ENCODE measurements at places on chromosomes 11 and 22. TPM values are rescaled to one million over a fixed set of nuclear protein-coding genes. Genes with fewer than 3 reads are reported as not detected.
A peak's percentile ranks its signal among the peaks of the same experiment; 100 is the strongest.

GRCh38 chr22:41836551-41836950 lies 3.6 kb downstream of the SREBF2 start:
- peaks cover 11% of the 10 kb centered on the region for H3K36me3 ChIP-seq
- no peak overlapping the region for H3K27ac ChIP-seq
- DNase-seq, result no peak
- H3K4me1 ChIP-seq, result peaks cover 48% of the 10 kb centered on the region

- H3K27ac ChIP-seq, result no peak overlapping the region
- no peak overlapping the region for H3K4me3 ChIP-seq
- DNase-seq, result no peak
- no peaks in the 10 kb centered on the region for H3K27me3 ChIP-seq
- no peaks in the 10 kb centered on the region for H3K36me3 ChIP-seq
- H3K4me1 ChIP-seq, result no peaks in the 10 kb centered on the region
These were observed 44.5 kb downstream of the SLCO2B1 start for GRCh38 chr11:75195167-75195962.

DNA sequence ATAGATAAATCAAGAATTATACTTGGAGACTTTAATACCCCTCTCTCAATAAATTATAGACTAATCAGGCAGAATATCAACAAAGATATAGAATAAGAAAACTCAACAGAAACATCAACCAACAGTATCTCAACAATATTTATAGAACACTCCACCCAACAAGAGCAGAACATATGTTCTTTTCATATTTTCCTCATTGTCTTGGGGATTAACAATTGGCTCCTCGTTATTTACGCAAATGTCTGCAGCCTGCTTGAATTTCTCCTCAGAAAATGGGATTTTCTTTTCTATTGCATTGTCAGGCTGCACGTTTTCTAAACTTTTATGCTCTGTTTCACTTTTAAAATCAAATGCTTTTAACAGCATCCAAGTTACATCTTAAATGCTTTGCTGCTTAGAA lies 37.0 kb upstream of the FBLN1 start:
- H3K27me3 ChIP-seq, result no peaks in the 10 kb centered on the region
- H3K4me3 ChIP-seq, result no peak overlapping the region
- H3K36me3 ChIP-seq, result no peaks in the 10 kb centered on the region
- no peak overlapping the region for H3K27ac ChIP-seq

GRCh38 chr11:17388609-17389210 lies at the start of gene KCNJ11:
Gene KCNJ11, minus strand, starts transcription at chr11:17388659. Its CDS starts 568 bp downstream, at chr11:17388091.
- H3K4me3 ChIP-seq, result peak within 1 kb of the TSS; percentile 54
- peaks cover 5% of the 10 kb centered on the region for H3K4me1 ChIP-seq
- H3K27me3 ChIP-seq, result no peaks in the 10 kb centered on the region
- H3K36me3 ChIP-seq, result no peaks in the 10 kb centered on the region

DNA sequence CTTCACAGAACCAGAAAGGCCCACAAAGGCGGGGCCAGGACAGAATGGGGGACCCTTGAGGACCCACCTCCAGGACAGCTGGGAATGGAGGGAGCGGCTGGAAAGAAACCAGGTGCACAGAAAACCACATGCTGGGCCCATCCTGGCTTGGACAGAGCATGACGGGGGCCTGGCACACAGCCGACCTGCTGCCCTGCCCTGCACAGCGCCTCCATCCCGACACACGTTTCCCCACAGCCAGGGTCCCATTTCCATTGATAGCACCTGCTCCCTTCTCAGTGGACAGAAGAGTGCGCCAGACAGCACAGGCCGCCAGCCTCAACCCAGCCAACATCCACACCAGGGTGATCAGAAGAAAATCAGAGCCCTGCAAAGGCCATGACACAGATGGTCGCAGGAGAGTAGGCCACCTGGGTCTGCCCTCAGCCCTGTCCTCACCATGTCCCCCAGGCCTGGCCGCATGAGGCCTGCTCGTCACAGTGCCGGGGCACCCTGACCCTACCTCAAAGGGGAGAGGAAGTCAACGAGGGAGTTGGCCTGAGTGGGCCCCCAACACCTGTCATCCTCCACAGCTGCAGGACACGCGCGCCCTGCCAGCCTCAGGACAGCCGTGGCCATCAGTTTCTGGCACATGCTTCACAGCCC lies 28.1 kb downstream of the BRD1 start:
- no peak overlapping the region for H3K4me3 ChIP-seq
- H3K27ac ChIP-seq, result no peak overlapping the region
- peaks cover 58% of the 10 kb centered on the region for H3K36me3 ChIP-seq
- peaks cover 17% of the 10 kb centered on the region for H3K4me1 ChIP-seq
- no peak for DNase-seq
- no peaks in the 10 kb centered on the region for H3K27me3 ChIP-seq

DNA sequence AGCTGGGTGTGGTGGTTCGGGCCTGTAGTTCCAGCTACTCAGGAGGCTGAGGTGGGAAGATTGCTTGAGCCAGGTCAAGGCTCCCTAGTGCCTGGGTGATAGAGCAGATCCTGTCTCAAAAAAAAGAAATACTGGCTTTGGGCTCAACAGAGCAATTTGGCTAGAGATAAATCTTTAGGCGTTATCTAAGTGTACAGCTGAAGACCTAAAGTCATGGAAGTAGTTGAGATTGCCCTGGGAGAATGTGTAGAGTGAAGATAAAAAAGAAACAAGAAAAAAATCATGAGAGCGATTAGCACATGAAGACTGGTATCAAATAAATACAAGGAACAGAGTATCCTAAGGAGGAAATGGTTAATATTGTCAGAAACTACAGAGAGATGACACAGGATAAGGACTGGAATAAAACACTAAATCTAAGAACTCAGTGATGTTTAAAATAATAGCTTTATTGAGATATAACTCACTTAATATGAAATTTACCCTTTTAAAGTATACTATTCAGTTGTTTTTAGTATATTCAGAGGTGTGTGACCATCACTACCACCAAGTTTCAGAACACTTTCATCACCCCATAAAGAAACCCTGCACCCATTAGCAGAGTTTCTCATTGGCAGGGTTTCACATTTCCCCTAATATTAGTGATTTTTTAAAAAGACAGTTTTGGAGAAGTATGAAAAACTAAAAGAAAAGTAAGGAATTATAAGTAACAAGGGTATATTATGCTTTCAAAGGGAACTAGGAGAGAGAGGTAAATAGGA lies 20.7 kb downstream of the PIK3C2A start:
- H3K4me1 ChIP-seq, result no peaks in the 10 kb centered on the region
- no peak overlapping the region for H3K4me3 ChIP-seq
- DNase-seq, result no peak
- H3K36me3 ChIP-seq, result no peaks in the 10 kb centered on the region
- H3K27me3 ChIP-seq, result no peaks in the 10 kb centered on the region

- no peak overlapping the region for H3K4me3 ChIP-seq
- no peaks in the 10 kb centered on the region for H3K36me3 ChIP-seq
- no peaks in the 10 kb centered on the region for H3K4me1 ChIP-seq
- no peak overlapping the region for H3K27ac ChIP-seq
These were observed 10.9 kb upstream of the SOX6 start for GRCh38 chr11:16367252-16367651.

DNA sequence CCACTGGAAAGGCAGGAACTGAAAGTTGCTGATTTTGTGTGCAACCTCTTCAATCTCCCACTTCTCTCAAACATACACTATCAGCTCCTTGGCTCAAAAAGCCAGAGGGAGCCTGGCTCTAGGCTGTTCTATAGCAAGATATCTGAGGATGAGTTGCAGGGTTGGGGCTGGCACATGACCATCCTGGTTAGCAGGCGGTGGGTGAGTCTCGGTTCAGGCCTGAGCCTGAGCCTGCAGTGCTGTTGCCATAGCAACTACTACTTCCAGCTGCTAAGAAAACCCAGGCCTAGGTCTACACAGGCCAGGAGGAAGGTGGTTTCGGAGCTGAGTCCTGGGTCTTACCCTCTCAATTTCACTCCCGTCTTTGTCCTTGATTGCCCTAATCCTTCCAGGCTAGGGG lies 39.0 kb downstream of the CWC15 start:
- H3K27me3 ChIP-seq, result no peaks in the 10 kb centered on the region
- no peak for DNase-seq
- no peaks in the 10 kb centered on the region for H3K36me3 ChIP-seq
- no peak overlapping the region for H3K27ac ChIP-seq
- no peak overlapping the region for H3K4me3 ChIP-seq

DNA sequence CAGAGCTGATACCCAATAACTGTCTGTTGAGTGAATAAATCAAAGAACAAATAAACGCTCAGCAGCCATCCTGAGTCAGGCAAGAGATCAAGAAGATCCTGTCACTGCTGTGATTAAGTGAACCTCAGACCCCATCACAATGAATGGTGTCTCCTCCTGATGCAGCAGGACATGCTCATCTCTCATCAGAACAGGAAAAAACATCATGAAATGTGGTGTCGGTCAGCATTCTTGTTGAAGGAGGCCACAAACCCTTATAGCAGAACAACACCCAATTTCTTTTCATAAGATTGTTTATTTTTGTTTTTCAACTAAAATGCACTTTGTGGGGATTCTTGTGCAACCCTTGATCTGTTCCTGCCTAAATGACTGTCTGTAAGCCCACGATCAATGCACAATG lies 60.3 kb downstream of the SYTL2 start:
- H3K27me3 ChIP-seq, result no peaks in the 10 kb centered on the region
- H3K4me3 ChIP-seq, result no peak overlapping the region
- H3K27ac ChIP-seq, result no peak overlapping the region
- no peaks in the 10 kb centered on the region for H3K36me3 ChIP-seq

- no peak for DNase-seq
- H3K27ac ChIP-seq, result no peak overlapping the region
- peaks cover 23% of the 10 kb centered on the region for H3K36me3 ChIP-seq
- H3K4me1 ChIP-seq, result peaks cover 28% of the 10 kb centered on the region
- no peak overlapping the region for H3K4me3 ChIP-seq
- H3K27me3 ChIP-seq, result no peaks in the 10 kb centered on the region
These were observed 552 bp downstream of the CNIH2 start for GRCh38 chr11:66278363-66279091.

DNA sequence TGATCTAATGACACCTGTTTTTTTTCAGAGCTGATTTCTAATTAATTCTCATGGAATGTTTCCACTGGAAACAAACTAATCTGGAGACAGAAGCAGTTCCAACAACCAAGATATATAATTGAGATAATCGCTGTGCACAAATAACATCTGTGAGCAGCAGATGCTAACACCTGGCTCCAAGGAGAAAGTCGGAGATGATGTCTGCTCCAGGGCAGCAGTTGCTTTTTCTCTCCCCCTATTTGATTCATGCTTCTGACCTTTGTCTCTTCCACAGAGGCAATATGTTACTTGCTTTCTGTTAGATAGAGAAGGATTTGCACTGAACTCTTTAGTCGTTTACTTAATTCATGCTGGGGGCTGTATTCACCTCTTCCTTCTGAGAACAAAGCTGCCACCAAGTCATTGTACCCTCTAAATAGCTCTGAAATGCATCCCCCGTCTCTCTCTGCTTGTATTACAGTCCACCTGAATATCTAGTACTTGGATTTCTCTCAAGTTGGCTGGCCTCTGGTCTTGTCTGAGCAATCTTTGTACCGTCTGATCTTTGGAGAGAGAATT lies 187.4 kb downstream of the MYO18B start:
- no peak for DNase-seq
- no peaks in the 10 kb centered on the region for H3K4me1 ChIP-seq
- no peak overlapping the region for H3K4me3 ChIP-seq
- no peaks in the 10 kb centered on the region for H3K27me3 ChIP-seq
- no peaks in the 10 kb centered on the region for H3K36me3 ChIP-seq

DNA sequence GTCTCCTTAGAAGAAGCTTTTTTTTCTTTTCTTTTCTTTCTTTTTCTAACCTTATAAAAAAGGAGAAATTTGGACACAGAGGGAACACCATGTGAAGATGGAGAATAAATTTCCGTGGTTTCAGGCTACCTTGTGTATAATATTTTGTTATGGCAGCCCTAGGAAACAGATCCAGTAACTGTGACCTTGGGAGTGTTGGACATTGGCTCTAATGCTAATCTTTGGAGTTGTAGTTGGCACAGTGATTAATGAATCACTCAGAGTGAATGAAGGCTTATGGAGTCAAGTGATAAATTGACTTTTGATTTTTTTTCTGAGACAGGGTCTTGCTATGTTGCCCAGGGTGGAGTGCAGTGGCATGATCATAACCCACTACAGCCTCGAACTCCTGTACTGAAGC lies 15.5 kb upstream of the PHOX2A start:
- no peaks in the 10 kb centered on the region for H3K27me3 ChIP-seq
- H3K36me3 ChIP-seq, result no peaks in the 10 kb centered on the region
- no peak overlapping the region for H3K4me3 ChIP-seq
- no peak overlapping the region for H3K27ac ChIP-seq
- H3K4me1 ChIP-seq, result no peaks in the 10 kb centered on the region
- no peak for DNase-seq

OR51E2 gene
- not detected for total RNA-seq

PANX3 gene
- not detected for total RNA-seq

TMEM191C gene
- total RNA-seq, result 4.8 TPM

C11orf16 gene
- not detected for total RNA-seq

CCDC73 gene
- not detected for total RNA-seq

IRAG1 gene
- total RNA-seq, result not detected
